Stimulated activated CD8-positive, alpha-beta memory T cell treated with anti-CD3 and anti-CD28 coated beads, Interleukin-15, amount 100 ng/mL, for 48 hours (primary cell): ENCODE measurements at places on chromosomes 7 and 10.

DNA sequence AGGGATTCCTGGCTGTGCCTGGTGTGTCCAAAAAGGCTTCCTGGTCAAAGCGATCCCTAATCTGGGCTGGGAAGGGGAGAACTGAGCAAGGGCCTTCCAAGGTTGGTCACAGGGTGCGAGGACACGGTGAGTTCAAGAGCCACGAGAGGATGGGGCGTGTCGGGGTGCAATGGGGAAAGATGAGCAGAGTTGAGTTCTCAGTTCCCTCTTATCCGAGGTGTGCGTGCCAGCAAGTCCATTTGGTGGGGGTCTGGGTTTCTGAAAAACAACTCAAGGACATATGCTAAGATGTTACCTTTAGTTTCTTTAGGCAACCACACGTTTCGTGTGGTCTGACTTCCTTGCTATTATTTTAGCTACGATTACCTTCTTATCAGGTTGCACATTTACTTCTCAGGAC is 1.3 kb downstream of the ZNF775 start:
- DNase-seq = no peak

- DNase-seq = no peak
Observed at GRCh38 chr10:11901036-11901301, 77.8 kb downstream of the PROSER2 start.

GRCh38 chr10:76583711-76584161 is 1053.9 kb downstream of the KCNMA1 start:
- no peak for DNase-seq

DNA sequence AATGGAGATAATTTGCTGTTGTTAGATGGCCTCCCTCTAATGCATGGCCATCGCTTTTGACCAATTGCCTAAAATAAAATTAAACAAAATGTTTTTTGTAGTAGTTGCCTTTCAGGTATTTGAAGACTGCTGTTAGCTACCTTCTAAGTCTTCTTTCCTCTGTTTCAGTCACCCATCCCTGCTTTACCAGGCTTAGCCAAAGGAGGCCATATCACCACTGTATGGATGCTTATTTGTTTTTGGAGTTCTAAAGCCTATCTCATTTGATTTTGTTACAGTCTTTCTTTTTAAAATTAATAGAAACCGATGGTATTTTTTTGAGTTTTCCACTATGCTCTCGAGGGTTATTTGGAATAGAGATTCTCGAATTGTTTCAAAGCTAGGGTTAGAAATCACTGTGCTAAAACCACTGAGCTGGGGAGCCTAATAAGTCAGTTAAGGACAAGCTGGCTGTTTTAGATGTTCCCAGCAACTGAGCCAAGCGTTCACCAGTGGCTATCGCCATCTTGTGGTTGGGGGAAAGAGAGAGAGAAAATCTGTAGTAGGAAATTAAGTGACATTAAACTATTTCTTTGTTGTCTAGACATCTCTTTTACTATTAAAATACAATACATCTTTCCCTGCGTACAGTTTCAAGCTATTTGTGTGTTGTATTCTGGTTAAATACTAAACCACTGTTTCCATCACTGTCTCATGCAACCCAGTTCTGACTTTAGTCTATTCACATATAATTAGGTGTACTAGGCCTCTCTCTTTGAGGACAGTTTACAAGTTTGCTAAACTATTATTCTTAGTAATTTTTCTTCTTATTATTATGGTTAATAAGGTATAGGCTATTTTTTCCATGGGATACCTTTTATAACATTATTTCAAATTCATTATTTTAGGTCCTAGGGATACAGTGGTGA is 52.2 kb downstream of the GPR158 start:
- no peak for DNase-seq
